ENCODE measurements at places on chromosomes 16 and 17.
A peak's percentile ranks its signal among the peaks of the same experiment; 100 is the strongest.

DNA sequence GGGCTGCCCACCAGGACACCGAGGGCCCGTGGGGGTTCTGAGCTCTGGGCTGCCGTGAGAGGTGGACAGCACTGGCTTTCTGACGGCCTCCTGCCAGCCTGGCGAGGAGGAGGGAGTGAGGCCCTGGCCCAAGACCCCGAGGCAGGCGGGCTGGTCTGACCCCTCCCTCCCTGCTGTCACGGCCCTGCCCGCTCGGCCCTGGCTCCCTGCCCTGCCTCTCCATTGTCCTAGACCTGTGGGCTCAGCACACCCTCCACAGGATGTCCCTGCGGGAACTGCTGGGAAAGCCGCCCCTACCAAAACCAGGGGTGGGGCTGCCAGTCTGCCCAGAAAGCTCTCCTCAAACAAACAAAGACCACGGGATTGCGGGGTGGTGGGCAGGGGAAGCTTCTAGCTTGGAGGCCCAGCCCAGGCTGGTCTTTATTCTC is 20.7 kb downstream of the SPNS2 start:
- DNase-seq: no peak

DNA sequence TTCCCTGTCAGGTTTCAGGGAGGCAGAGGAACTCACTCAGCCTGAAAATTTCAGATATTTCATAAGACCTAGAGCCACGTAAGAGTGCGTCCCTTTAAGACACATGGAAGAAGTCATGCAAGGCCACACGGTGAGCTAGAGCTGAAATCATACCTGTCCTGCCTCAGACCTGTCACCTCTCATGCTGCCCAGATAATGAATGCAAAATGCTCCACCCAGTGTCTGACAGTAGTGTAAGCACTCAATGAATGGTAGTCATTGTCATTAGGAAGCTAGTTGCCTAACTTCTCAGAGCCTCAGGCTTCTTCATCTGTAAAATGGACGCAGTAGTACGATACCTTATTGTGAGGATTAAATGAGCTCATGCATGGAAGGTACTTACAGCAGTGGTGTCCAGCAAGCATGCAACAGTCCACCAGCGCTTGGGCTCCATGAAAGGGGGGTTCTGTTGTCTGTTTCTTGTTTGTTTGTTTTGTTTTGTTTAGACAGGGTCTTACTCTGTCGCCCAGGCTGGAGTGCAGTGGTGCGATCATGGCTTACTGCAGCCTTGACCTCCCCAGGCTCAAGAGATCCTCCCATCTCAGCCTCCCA is 60.7 kb downstream of the WSB1 start:
- no peak for DNase-seq

- DNase-seq: peak; percentile 10
Measured at GRCh38 chr16:68951991-68952877, 108.9 kb downstream of the TANGO6 start.

GRCh38 chr16:82753821-82754220 is 127.1 kb downstream of the CDH13 start:
- DNase-seq: no peak

DNA sequence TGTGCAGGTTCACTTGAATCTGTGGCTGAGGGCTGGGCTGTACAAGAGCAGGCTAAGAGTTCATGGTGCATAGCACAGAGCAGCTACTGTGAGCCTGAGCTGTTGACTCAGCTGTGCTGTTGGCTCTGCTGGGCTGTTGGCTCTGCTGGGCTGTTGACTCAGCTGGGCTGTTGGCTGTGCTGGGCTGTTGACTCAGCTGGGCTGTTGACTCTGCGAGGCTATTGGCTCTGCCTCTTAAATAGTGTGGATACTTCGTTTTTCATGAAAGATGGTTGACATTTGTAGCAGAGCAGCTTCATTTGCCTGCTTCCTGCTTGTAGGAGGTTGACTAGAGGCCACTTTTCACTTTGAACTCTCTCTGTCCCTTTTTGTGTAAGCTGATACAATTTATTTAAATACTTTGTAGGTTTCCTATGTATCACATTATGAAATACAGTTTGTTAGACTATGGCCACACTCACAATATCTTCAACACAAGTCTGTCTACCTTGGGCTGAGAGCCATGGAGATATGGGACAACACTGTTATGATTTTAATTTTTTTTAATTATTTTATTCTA is 40.3 kb upstream of the CCNF start:
- DNase-seq: no peak

GRCh38 chr16:57392694-57393093 is 11.9 kb upstream of the CCL17 start:
- no peak for DNase-seq

DNA sequence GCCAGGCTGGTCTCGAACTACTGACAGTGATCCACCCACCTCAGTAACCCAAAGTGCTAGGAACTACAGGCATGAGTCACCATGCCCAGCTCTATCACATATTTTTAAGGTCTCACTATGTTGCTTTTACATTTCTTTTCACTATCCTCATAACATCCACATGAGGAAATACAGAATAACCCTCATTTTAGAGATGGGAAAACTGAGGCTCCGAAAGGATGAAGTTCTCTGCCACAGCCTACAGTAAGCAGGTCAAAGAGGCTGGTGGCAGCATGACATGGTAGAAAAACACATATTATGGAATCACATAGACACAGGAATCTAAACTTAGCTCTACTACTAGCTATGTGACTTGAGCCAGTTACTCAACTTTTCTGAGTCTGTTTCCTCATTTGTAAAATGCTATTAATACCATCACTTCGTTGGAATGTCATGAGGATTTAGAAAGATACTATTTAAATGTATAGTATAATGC is 32.2 kb downstream of the APPBP2 start:
- DNase-seq: no peak

DNA sequence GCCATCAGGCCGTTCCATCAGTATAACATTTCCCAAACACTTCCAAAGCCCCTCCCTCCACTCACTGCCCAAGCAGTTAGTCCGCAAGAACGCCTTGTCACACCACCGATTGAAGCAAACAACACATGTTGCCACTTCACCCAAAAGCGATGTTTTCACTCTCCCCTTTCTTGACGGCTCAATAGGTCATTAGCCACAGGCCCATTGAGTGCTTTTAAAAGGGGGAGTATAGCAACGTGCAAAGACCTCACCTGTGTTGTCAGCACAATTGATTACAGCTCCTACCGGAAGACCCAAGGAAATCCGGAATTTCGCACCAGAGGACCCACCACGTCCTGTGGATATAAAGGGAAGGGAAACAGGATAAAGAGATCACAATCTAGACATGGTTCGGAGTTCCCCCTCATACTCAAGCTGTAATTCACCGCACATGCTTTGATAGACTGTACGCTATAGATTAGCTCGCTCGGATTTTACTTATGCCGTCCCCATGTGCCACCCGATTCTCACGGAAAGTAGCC is 690 bp downstream of the RPL23 start:
- DNase-seq: no peak

DNA sequence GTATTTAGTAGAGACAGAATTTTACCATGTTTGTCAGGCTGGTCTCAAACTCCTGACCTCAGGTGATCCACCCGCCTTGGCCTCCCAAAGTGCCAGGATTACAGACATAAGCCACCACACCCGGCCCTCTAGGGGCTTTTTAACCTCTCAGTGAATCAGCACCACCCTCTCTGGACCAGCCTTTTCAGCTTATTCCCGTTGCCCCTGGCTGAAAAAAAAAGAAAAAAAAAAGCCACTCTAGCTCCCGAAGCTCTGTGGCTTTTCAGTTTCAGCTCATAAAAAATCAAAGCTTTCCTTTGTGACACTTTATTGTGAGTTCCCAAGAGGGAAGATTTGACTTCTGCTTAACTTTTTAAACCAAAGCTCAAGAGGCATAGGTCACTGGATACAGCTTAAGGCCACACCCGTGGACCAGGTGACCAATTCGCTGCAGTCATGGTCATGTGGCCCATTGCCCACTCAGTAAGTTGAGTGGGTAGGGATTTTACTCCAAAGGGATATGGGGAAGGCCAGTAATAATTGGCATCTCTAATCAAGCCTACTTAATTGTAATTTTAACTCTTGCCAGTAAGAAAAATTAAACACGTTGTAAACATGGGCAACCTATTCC is 46.6 kb upstream of the MED13 start:
- DNase-seq: no peak

GRCh38 chr16:49524216-49524946 is 150.8 kb downstream of the C16orf78 start:
- no peak for DNase-seq

DNA sequence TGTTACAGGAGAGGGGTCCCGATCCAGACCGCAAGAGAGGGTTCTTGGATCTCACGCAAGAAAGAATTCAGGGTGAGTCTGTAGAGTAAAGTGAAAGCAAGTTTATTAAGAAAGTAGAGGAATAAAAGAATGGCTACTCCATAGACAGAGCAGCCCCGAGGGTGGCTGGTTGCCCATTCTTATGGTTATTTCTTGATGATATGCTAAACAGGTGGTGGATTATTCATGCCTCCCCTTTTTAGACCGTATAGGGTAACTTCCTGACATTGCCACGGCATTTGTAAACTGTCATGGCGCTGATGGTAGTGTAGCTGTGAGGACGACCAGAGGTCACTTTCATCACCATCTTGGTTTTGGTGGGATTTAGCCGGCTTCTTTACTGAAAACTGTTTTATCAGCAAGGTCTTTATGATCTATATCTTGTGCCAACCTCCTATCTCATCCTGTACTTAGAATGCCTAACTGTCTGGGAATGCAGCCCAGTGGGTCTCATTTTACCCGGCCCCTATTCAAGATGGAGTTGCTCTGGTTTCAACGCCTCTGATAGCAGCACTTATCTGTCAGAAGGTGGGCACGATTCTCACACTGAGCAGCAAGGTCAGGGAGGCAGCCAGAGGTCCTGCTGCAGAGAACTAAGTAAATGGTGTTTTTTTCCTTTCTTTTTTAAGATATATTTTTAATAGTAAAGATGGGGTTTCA is 26.5 kb upstream of the XYLT2 start:
- DNase-seq: no peak

DNA sequence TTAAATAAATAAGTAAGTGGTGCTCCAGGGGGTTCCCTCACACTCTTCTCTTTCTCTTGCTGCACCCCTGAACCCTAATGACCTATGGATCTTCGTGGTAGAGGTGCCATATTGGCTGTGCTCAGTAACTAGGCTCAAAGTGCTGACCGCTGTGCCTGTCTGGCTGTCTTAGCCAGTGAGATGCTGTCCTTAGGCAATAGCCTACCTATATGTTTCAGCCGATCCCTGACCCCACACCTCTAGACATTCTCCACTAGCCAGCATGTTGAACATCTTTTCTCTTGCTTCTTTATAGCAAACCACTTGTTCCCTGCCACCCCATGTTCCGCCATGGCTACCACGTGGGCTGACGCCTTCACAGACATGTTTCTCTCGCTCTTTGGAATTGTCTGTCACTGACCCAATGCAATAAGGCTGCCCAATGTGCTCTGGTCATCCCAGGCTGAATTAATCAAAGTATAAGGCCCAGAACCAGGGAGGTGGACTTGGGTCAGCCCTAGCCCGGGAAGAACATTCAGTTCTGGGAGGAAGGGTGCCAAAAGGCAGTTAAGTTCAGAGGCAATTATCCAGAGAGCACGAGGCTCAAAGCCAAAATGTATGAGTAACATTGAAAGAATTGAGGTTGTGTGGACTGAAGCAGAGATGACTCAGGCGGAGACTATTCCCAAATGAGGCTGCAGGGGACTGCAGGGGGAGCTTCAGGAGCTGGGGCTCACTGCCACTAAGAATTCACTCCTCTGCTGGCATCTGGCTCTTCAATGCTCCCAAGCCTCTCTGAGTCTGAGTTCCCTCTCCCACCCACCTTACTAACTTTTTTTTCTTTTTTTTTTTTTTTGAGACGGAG is 28.7 kb upstream of the TNRC6A start:
- peak; percentile 97 for DNase-seq

GRCh38 chr17:50558941-50559614 is 1.4 kb upstream of the CACNA1G start:
- no peak for DNase-seq

DNA sequence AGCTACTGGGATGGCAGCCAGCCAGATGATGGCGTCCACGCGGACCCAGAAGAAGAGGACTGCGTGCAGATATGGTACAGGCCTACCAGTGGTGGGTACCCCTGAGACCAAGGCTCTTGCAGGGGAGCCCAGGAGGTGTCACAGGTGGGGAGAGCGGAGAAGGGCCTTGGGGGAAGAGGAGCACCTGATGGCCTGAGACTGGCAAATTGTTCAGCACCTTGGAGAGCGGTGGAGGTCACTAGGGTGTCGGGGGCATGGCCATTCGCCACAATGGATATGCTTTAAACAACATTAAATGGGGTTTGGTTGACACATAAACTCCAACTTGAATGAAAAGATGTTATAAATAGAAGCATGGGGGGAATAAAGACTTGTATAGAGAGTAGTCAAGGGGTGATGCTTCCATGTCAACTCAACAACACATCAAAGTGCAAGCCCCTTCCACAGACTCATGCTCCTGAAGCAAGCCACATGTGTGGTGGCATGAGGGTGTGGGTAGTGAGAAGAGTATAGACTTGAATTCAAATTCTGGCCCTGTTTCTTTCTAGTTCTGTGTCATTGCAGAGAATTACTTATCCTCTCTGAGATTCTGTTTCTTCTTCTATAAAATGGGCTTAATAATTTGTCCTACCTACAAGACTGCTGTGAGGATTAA is 22.2 kb downstream of the CLEC19A start:
- no peak for DNase-seq

DNA sequence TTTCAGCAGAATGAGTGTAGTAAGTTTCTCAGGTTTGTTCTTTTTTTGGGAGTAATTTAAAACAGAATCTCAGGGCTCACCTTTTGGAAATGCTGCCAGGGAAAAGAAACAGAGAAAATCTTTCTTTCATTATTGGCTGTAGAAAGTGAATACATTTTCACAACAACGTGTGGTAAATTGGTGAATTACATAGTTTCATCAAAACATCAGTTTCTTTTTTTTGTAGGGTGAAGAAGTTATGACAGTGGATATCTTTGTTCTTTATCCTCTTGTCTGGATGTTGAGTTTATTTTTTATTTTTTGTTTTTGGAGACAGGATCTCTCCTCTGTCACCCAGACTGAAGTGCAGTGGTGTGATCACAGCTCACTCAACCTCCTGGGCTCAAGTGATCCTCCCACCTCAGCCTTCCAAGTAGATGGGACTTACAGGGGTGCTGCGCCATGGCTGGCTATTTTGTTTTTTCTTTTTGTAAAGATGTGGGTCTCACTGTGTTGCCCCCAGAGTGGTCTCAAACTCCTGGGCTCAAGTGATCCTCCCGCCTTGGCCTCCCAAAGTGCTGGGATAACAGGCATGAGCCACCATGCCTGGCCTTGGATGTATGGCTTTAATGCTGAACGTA is 2.4 kb downstream of the ZNF267 start:
- no peak for DNase-seq

GRCh38 chr16:66695471-66695934 is 1.0 kb downstream of the CMTM4 start:
- DNase-seq: no peak

- DNase-seq: peak; percentile 1
Measured at GRCh38 chr17:56499799-56500388, 93.6 kb upstream of the NOG start.

- DNase-seq: no peak
Measured at GRCh38 chr16:30521873-30522641, 4.3 kb downstream of the ZNF768 start.

DNA sequence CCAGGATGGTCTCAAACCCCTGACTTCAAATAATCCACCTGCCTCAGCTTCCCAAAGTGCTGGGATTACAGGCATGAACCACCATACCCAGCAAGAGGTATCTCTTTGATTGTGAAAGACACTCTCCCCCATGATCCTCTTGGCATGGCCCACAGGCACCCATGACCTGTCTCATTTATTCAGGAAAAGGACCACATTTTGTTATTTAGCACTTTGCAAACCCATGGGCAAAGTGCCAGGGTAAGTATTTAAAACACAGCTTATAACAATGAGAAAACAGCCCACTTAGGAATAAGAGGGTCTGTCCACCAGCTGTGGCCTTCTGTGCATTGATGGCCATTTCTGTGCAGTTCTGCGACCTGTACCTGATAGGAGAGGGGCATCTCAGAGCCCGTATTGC is 12.8 kb upstream of the AKTIP start:
- DNase-seq: no peak
